Activated CD4-positive, alpha-beta memory T cell treated with anti-CD3 and anti-CD28 coated beads for 36 hours (primary cell): ENCODE measurements at places on chromosomes 12 and 14. TPM values are rescaled to one million over a fixed set of nuclear protein-coding genes. Genes with fewer than 3 reads are reported as not detected.

TMEM132C gene
- not detected for total RNA-seq

DNA sequence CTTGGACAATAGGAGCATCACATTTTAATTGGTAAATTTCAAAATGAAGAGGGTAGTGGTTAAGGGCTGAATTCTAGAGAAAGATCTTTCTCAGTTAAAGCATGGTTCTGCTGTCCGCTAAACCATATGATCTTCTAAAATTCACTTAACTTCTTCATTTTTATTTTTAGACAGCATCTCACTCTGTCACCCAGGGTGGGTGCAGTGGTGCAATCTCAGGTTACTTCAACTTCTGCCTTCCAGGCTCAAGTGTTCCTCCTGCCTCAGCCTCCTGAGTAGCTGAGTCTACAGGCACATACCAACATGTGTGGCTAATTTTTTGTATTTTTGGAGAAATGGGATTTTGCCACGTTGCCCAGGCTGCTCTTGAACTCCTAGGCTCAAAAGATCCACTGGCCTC lies 226.7 kb upstream of the ABCD2 start:
- H3K27ac ChIP-seq: no peak overlapping the region
- H3K4me1 ChIP-seq: no peaks in the 10 kb centered on the region
- no peak for DNase-seq
- no peak overlapping the region for H3K4me3 ChIP-seq
- H3K36me3 ChIP-seq: no peaks in the 10 kb centered on the region
- no peaks in the 10 kb centered on the region for H3K27me3 ChIP-seq

DNA sequence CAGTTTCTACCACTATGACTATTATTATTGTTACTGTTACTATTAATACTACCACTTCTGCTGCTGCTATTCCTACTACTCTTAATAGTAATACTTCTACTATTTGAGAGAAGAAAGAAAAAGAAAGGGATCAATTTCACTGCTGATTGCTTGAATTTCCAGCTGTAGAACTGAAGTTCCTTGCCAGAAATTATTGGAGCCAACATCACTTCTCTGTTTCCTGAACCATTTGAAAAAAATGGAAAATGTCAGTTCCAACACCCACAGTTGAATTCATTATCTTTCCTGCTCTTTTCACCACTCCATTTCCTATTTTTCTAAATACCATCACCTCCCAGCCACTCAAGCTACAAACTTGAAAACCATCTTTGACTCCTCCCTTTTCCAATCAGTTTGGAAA lies 54.1 kb upstream of the PIK3C2G start:
- DNase-seq: no peak
- H3K4me1 ChIP-seq: no peaks in the 10 kb centered on the region
- H3K36me3 ChIP-seq: no peaks in the 10 kb centered on the region
- H3K27me3 ChIP-seq: no peaks in the 10 kb centered on the region
- no peak overlapping the region for H3K4me3 ChIP-seq
- H3K27ac ChIP-seq: no peak overlapping the region

DNA sequence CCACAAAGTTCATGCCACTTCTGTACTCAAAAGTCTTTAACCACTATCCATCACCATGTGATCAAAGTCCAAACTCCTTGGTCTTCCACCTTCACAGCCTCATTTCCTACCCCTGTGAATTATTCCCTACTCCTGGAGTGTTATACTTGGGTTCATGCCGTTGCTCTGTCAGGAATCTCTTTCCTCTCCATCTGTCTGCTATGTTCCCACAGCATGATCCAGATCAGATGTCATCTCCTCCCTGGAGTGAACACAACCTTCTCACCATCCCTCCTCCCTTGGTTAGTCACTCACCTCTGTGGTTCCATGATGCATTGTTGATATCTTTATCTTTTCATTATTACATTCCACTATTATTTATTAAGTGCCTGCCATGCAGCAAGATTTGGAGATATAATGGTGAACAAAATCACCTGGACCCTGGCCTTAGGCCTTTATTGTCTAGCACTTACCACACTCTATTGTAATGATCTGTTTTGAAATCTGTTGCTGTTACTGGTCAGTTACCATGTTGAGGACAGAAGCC lies 22.4 kb downstream of the LACRT start:
- DNase-seq: no peak
- H3K27me3 ChIP-seq: peaks cover 36% of the 10 kb centered on the region
- H3K4me1 ChIP-seq: no peaks in the 10 kb centered on the region
- no peak overlapping the region for H3K27ac ChIP-seq
- no peaks in the 10 kb centered on the region for H3K36me3 ChIP-seq
- no peak overlapping the region for H3K4me3 ChIP-seq

GNS gene
- total RNA-seq: 23.1 TPM

DNA sequence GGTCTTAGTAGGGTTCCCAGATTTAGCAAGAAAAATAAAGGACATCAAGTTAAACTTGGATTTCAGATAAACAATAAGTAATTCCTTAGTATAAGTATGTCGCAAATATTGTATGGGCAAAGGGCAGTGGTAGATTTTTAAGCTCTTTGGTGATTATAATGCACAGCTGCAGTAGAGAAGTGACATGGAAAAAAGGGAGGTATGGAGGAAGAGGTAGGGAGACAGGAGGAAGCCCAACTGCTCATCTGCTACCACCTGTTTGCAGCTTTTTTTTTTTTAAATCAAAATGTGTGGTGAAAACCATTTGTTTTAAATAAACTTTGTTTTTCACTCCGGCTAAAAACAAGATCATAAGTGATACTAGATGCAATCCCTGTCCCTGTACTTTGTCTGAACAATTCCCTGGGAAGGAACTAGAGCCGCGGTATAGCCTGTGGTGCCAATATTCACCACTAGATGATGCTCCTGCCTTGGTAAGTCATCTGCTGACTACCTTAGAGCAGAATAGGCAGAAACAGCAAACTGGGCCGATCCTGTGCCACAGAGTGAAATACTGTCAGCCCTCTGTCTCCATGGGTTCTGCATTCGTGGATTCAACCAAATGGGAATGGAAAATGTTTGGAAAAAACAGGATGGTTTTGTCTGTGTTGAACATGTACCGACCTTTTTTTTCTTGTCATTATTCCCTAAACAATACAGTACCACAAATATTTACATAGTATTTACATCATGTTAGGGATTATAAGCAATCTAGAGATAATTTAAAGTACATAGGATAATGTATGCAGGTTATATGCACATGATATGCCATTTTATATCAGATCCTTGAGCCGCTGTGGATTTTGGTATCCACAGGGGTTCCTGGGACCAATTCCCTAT lies 62.4 kb upstream of the PLBD1 start:
- DNase-seq: peak; percentile 71
- H3K4me3 ChIP-seq: no peak overlapping the region
- H3K27ac ChIP-seq: no peak overlapping the region
- H3K27me3 ChIP-seq: no peaks in the 10 kb centered on the region

RBMS2 gene
- total RNA-seq: 2.2 TPM

GRCh38 chr12:10501030-10501429 lies 4.7 kb upstream of the EIF2S3B start:
- no peak overlapping the region for H3K4me3 ChIP-seq
- DNase-seq: no peak
- H3K36me3 ChIP-seq: no peaks in the 10 kb centered on the region

PTHLH gene
- not detected for total RNA-seq

DNA sequence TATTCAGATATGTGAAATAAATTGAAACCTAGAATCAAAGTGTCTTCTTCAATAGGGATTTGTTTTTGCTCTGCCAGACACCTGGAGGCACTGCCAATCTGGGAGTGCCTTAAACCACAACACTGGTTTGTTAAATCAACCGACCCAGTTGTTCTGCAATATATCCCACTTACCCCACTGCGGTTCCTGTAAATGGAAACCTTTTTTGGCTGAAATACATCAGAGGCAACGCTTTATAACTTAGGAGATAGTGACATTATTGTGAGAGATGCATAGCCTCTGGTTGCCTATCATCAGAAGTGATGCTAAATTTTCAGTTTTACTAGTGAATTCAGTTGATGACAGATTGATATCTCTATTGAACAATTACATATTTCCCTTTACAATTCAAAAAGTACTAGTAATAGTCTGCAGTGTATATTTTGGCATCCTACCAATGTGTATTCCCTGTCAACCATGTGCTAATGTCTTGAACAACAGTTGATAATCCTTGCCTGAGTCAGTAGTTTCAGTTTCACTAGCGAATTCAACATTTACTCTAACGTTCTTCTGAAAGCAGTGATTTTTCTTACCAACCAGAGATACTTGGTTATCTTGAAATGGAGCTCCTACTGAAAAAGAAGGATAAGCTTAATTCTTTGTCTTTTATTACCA lies 30.5 kb downstream of the PPP2R5C start:
- peaks cover 9% of the 10 kb centered on the region for H3K36me3 ChIP-seq
- H3K27ac ChIP-seq: peak overlapping the region; percentile 8
- DNase-seq: no peak

DNA sequence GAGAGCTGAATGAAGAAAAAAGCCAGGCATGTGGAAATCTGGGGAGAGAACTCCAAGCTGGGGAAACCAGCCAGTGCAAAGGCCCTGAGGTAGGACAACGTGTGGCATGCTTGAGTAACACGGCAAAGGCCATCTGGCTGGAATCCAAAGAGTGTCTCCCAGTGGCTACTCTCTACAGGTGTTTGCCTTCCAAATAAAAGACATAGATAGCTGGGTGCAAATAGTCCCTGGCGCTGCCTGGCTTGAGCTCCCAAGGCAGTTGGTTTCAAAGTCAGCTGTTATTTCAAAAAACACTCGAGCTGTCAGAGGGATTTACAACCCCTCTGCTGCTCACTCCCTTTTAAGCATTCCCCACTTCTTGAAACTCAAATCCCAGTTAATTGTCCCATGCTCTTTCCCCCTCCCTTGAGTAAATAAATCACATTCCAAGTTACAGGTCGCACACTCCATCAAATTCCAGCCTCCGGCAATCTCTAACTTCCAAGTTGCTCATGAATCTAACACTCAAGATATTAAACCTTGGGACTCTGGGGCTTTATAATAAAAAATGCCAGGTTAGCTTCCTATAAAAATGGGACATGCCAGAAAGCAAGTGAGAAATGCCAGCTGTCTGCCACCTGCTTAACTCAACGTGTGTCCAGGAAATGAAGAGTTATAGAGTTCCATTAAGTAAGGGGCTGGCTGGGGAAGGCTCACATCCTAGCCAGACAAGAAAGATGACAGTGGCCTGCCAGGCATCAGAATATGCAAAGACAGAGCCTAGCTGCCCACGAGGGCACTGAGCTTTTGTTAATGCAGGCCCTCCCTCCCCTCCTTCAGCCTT lies 133.6 kb upstream of the NOS1 start:
- H3K27ac ChIP-seq: no peak overlapping the region

- no peak overlapping the region for H3K4me3 ChIP-seq
- no peak for DNase-seq
- H3K36me3 ChIP-seq: no peaks in the 10 kb centered on the region
- no peaks in the 10 kb centered on the region for H3K27me3 ChIP-seq
- H3K27ac ChIP-seq: no peak overlapping the region
- H3K4me1 ChIP-seq: no peaks in the 10 kb centered on the region
Observed at GRCh38 chr14:92932448-92933395, 9.8 kb downstream of the CHGA start.

OTX2 gene
- total RNA-seq: not detected

NUAK1 gene
- 0.05 TPM for total RNA-seq

GRCh38 chr12:102478405-102479098 lies 1.8 kb downstream of the IGF1 start:
- peak; percentile 53 for DNase-seq
- no peaks in the 10 kb centered on the region for H3K36me3 ChIP-seq
- peaks cover 6% of the 10 kb centered on the region for H3K27me3 ChIP-seq
- no peak overlapping the region for H3K27ac ChIP-seq
- peaks cover 8% of the 10 kb centered on the region for H3K4me1 ChIP-seq
- no peak overlapping the region for H3K4me3 ChIP-seq

DNA sequence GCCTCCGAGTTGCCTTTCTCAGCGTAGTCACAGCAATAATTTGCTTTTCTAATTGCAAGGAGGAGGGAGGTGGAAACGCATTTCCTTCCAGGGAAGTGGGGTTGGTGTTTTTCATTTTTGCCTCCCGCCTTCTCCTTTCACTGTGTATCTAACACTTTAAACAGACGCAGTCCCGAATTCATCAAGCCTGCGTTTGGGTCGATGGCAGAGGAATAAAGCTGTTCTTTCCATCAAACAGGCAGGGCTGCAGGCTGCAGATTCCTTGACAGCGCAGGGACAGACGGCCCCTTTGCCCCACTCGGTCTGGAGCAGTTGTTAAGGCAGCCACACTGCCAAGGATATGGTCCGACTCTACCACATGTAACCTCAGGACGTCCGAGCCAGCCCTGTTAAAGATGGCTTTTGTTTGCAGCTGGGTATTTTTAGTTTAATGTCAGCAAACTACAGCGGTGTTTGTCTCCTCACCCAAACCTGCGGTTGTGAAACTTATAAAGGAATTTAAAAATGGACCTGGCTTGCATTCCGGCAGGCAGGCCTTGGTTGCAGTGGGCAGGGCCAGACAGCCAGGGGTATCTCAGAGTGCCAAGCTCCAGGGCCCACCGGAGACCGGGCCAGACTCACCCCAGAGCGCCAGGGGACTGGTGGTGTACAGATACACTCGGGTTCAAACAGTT lies 2.1 kb downstream of the CHST11 start:
- peak overlapping the region; percentile 97 for H3K27ac ChIP-seq
- no peaks in the 10 kb centered on the region for H3K27me3 ChIP-seq
- peaks cover 22% of the 10 kb centered on the region for H3K36me3 ChIP-seq
- H3K4me3 ChIP-seq: peak overlapping the region; percentile 99
- H3K4me1 ChIP-seq: peaks cover 46% of the 10 kb centered on the region

DHRS2 gene
- total RNA-seq: 2.5 TPM

LALBA gene
- not detected for total RNA-seq

- peaks cover 34% of the 10 kb centered on the region for H3K36me3 ChIP-seq
- peaks cover 34% of the 10 kb centered on the region for H3K4me1 ChIP-seq
- no peak for DNase-seq
- no peak overlapping the region for H3K27ac ChIP-seq
Observed at GRCh38 chr12:64494998-64495729, 43.2 kb downstream of the TBK1 start.

SRP54 gene
- 82.6 TPM for total RNA-seq

TRAFD1 gene
- 56.4 TPM for total RNA-seq

DNA sequence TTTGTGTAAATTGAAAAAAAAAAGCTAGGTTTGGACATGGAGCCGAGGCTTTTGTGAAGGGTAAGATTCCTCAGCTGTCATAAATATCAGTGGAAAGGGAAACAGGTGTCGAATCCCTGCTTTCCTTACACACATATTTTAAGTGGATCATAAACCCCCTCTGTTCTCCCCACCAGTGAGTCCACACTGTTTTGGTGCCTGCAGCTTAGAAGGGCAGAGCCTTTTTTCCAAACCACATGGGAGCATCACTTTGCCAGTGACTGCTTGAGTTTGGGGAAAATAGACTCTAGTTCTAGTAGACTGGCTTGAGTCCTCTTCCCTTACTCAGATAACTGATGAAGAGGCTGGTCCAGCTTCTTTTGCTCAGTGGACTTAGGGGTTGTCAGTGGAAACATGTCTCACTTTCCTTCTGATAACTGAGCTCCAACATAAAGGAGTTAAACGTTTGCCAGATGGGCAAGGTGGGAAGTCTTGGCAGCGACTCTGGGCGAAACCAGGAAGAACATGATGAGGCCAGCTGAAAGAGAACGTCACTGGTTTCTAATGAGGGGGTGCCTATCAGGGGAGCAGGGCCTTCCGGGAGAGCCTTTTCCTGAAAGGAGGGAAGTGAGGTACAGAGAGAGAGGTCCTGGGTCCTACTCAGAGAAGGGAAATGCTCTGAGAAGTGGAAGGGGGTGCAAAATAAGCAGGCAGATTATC lies 168.1 kb upstream of the PARP11 start:
- H3K36me3 ChIP-seq: no peaks in the 10 kb centered on the region
- H3K27me3 ChIP-seq: no peaks in the 10 kb centered on the region
- peaks cover 4% of the 10 kb centered on the region for H3K4me1 ChIP-seq
- no peak overlapping the region for H3K4me3 ChIP-seq
